ENCODE measurements at places on chromosomes 5 and 9.

GRCh38 chr5:86232246-86232645 lies 385.5 kb upstream of the COX7C start:
- DNase-seq: no peak

DNA sequence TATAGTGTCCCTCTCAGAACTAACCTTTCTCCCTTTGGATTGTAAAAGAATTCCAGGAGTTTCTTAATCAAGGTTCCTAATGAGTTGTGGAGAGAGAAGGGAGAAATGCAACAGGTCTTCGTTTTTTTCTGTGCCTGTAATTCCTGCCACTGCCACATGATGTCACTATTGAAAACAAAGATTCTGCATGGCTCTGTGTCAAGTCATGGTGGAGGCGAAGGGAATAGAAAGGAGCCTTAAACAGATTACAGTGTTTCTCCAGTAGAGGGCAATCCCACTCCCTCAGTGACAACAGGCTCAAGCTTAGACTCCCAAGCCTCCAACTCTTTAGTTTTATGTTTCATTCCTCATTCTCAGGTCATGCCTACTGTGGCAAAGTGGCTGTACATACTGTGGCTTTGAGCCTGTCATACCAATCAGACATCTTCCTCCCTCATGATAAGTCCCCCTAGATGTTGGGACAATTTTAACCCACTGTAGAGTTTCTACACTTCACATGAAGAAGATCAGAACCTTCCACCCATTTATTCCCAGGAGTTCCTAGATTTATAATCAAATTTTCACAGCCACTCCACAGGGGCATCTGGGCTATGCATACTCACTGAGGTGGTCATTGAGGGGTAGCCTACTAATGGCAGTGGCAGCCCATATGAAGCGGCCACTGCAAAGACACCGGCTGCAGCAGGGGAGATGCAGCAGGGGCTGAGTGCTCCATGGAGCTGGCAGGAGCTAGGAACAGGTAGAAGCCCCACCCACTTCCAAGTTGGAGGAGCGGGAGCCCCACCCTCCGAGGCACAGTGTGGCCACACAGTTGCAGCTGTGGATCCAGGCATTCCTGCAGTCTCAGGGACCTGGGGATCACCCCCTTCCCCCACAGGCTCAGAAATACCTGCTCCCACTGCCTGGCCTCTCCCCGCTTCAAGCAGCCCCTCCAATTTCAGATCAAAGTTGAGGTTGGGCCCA lies 97.4 kb upstream of the TRIM32 start:
- no peak for DNase-seq

GRCh38 chr5:120655828-120656435 lies 191.8 kb downstream of the PRR16 start:
- no peak for DNase-seq

DNA sequence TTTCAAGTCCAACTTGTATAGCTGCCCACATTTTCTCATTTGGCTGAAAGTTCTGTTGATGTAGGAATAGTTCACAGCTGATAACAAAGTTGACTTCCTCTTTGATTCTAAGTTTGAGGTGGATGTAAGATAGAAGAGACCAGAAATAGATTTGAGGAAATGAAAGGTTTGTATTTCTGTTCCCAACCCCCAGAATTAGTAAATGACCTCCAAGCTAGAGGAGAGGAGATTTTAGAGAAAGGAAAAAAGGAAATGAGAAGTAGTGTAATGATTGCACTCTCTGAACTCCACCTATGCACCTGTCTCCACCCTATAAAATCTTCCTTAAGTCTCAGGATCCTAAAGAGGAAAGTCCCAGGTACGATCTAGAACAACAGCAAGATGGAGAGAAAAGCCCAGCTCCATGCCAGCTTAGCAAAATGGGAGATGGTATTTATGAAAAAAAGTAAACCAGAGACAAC lies 130.4 kb upstream of the POC5 start:
- no peak for DNase-seq

- peak; percentile 19 for DNase-seq
These were observed 642 bp upstream of the ITGA1 start for GRCh38 chr5:52786949-52787599.

DNA sequence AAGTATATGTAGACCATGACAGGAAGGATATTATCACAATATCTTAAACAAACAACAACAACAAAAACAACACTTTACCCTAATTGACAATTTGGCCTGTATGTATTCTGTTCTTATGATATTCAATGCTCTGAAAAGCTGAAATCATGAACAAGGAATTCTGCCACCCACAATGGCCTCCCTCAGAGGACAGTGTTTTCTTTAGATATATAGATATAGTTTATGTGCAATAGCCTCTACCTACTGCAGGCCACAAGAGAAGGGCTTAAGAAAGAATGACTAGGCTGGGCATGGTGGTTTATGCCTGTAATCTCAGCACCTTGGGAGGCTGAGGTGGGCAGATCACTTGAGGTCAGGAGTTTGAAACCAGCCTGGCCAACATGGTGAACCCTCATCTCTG lies 104.8 kb downstream of the STARD4 start:
- no peak for DNase-seq

DNA sequence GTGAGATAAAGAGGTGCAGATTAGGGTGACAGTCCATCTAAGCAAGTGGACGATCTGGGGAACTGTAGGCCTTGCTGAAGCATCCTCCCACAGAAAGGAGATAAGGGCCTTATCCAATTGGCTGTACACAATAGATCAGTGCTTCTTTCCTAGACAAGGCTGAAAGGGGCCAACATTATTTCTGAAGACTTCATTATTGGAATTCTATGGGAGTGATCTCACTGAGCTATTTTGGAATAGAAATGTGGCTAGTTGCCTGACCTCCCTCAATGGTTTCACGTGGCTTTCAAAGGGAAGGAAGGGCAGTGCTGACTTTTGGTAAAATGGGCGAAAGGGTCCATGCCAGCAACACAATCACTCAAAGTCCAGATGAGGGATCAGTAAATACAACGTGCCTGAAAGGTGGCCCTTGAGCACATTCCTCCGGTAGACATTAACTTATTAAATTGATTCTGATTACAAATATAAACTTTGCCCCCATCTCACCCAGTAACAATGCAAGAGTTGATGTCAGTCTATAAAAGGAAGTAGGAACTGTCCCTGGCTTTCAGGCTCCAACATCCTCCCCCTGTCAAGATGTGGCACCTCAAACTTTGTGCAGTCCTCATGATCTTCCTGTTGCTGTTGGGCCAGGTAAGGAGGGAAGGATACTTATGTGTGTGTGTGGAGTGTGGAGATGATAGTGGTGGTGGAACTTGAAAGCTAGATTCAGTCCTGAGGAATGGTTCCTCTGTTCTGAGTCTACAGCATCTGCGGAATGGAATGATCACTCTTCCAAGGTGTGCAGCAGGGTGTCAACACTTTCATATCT lies at the start of gene LEAP2:
Gene LEAP2 (plus strand): TSS at position 550 of the 811 bp plus-strand sequence. CDS start 27 bp downstream, at position 577.
- no peak for DNase-seq

- DNase-seq: no peak
These were observed 100.4 kb upstream of the MAMDC2 start for GRCh38 chr9:69943148-69943806.

DNA sequence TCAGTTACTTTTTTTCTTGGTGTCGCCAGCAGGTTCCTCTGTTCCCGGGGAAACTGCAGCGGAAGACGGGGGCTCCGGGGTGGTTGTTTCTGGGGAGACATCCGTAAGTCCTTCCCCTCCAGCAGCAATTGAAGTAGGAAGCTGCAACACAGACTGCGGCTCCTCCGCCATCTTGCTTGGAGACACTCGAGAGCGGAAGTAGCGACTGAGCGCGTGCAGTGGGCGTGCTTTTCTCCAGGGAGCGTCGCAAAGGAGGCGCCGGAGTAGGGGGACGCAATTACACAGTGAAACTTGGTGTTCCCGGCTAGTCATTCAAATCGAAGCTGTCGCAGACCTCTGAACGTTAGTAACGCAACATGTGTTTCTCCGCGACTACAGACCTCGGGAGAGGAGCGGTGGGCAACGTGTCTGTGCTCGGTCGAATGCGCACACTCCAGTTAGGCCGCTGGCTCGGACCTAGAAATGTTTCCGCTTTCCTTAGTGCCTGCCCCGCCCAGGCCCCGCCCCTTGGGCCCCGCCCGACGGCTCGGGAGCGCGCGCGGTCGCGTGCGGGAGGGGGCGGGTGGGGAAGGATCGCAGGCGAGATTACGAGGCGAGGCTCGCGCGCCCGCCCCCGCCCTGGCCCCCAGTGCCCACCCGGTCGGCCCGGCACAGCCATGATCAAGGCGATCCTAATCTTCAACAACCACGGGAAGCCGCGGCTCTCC lies at the start of the genes AP3S1 and ATG12:
Gene AP3S1 (plus strand): TSS at position 554 of the 707 bp plus-strand sequence. CDS start 103 bp downstream, at position 657.
Gene ATG12 (minus strand): TSS at position 184 of the 707 bp plus-strand sequence. CDS start 13 bp downstream, at position 171.
- DNase-seq: peak; percentile 80

GRCh38 chr5:14266686-14267085 lies 123.5 kb downstream of the TRIO start:
- DNase-seq: peak; percentile 11

DNA sequence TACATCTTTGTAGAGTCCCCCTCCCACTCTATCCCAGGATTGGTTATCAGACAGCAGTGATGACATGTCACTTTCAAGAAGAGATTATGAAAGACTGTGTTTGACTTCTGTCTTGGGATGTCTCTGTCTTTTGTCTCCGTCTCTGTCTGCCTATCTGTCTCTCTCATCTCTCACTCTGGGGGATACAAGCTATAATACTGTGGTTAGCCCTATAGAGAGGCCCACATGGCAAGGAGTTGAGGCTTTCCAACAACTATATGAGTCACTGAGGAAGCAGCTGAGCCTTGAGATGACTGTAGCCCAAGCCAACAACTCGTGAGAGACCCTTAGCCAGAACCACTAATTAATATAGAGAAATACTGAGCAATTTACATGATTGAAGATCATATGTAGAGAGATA lies 284.8 kb downstream of the PDE4D start:
- no peak for DNase-seq

GRCh38 chr5:165620394-165620793 lies 2115.0 kb downstream of the MAT2B start:
- DNase-seq: no peak

GRCh38 chr5:15393146-15393545 lies 106.8 kb upstream of the FBXL7 start:
- DNase-seq: no peak

DNA sequence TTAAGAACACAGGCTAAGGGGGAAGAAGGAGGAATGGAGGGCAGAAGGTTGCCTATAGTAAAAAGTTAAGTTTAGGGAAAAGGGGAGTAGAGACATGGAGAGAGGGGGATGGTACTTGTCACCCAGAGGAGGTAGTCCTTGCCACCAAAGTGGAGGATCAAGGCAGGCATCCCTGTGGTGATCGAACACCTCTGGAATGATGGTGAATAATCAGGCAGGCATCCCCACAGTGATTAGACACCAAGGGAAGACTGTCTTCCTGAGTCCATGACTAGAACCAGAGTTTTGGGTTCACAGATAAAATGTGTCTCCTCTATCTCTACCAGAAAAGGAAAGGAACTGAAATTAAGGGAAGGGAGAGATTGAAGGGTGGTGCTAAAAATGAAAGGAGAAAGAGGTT lies 19.2 kb upstream of the HMGCS1 start:
- no peak for DNase-seq

DNA sequence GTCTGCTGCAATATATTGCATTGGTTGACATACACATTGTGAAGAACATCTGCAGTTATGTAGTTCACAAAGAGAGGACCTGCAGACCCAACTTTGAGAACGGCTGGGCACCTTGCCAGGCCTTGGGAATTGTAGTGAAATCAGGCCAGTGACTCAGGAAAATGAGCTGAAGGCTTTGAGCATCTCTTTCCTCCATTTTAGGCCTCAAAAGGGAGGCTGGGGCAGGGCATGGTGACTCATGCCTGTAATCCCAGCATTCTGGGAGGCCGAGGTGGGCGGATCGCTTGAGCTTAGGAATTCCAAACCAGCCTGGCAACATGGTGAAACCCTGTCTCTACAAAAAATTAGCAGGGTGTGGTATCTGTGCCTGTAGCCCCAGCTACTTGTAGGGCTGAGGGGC lies 1.4 kb upstream of the IPPK start:
- DNase-seq: no peak

GRCh38 chr5:173974688-173975239 lies 14.2 kb upstream of the C5orf47 start:
- no peak for DNase-seq

- no peak for DNase-seq
These were observed 507.4 kb downstream of the KDM4C start for GRCh38 chr9:7265181-7265580.

- no peak for DNase-seq
These were observed 10.2 kb upstream of the GLT6D1 start for GRCh38 chr9:135649508-135649907.

- peak; percentile 38 for DNase-seq
These were observed 22.9 kb downstream of the RGMB start for GRCh38 chr5:98796197-98796972.

- peak; percentile 50 for DNase-seq
These were observed 156.3 kb downstream of the HMHB1 start for GRCh38 chr5:143968071-143968878.

DNA sequence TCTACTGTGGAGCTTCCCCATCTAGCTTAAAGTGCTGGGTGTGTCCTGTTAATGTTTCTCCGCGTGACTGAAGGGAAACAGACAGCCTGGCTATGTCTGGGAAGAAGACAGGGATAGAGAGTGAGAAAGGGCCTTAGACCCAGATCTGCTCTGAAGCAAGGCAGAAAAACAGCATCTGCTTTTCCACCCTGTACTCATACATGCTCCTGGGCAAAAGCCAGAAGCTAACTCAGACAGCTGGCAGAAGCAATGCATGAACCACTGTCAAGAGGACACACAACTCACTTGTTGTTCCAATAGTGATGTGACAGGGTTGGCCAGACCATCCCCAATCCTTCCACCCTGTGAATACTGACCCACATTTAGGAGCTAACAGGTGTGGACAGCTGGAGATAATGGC lies 63.3 kb downstream of the DPYSL3 start:
- no peak for DNase-seq

DNA sequence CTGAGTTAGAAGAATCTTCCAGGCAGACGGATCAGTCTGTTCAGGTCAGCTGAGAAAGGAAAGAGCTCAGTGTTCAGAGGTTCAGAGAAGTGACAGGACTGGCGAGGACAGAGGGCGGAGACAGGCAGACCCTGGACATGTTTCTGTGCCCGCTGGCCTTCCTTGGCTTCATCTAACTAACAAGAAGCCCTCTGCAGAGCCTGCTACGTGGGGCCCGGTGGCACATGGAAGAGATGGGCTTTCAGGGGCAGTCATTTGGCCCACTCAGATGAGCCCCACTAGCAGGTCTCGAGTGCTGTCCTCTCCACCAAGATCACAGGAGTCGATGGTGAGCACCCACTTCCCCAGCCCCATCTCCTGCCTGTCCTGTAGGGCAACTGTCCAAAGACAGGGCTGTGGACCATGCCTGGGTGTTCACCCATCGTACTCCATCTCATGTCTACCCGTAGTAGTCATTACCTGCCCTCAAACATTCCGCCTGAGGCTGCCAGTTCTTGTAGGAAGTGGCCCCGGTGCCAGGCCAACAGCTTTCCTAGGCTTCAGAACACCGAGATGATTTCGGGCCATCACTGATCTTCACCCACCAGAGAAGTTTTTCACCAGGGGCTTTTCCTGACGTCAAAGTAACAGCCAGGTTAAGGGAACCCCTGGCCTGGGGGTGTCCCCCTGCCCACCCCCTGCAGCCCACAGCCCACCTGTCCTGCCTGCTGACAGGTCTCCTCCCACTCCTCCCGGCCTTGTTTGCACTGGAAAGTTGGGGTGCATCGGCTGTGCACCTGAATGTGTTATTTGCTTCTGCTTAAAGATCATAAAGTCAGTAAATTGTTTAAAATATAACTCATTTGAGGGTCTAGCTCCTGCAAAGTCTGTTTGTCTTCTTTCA lies 14.0 kb downstream of the IRX2 start:
- DNase-seq: no peak

GRCh38 chr9:33473643-33474352 lies at the start of gene NOL6:
Gene NOL6, minus strand, starts transcription at chr9:33473924. Its CDS starts 82 bp downstream, at chr9:33473842.
- peak; percentile 98 for DNase-seq
